ENCODE measurements at places on chromosomes 7 and 10.

DNA sequence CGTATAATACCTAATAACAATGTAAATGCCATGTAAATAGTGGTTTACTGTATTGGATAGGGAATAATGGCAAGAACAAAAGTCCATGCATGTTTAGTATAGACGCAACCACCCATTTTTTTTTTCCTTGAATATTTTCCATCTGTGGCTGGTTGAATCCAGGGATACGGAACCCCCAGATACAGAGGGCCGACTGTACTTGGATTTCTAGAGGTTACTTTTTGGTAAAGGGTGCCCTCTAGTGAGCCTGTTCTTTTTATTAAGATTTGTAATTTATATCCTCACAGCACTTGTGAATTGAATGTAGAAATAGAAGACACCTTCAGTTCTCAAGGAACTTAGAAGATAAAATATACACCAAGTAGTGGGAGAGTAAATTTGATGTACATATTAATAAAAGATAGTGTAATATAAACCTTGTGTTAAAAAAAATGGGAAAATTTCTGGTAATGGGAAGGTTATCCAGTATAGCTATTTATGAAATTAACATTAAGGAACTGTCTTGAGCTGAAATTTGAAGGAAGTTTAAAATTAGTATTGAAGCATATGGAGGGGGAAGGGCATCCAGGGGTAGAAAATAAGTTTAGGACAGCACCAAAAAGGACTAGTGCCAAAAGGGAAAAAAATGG is 32.0 kb downstream of the EXOC6 start:
- DNase-seq = no peak

DNA sequence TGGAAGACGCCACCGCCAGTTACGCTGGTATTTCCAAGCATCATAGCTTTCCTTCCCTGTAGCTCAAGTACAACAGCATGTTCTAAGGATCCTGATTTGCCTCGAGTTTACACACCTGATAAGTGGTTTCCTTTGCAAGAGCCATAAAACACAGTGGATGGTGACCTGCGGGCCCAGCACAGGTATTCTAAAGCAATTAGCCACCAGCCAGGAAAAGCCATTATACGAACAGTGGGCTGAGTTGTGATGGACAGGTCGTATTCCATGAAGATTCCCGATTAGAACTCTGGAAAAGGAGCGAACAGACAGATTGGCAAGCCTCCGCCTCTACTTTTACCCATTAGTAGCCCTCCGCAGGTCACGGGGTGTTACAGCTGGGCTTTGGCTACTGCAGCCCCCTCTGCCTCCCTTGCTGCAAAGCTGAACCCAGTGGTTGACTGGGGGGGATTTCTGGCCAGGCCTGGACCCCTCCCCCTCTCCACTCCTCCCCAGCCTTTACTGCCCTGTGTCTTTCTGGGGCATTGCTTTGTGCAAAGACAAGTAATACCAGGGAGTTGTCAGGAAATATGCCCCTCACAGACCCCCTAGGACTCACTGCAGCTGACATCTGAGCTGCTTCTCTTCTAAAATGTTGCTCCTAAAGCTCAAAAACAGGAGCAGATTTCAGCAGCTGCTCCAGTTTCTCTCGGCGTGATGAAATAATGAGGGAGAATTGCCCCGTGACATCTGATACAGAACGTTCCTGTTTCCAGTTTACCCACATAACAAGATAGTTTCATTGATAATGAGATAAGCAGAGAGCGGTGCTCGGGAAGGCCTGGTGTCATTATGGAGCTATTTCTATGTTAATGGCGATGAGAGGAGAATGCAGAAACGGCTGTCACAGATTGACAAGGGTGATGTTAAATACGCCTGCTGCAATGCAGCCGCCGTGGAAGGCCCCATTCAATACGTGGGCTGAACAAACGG is 214.4 kb downstream of the CCSER2 start:
- no peak for DNase-seq

DNA sequence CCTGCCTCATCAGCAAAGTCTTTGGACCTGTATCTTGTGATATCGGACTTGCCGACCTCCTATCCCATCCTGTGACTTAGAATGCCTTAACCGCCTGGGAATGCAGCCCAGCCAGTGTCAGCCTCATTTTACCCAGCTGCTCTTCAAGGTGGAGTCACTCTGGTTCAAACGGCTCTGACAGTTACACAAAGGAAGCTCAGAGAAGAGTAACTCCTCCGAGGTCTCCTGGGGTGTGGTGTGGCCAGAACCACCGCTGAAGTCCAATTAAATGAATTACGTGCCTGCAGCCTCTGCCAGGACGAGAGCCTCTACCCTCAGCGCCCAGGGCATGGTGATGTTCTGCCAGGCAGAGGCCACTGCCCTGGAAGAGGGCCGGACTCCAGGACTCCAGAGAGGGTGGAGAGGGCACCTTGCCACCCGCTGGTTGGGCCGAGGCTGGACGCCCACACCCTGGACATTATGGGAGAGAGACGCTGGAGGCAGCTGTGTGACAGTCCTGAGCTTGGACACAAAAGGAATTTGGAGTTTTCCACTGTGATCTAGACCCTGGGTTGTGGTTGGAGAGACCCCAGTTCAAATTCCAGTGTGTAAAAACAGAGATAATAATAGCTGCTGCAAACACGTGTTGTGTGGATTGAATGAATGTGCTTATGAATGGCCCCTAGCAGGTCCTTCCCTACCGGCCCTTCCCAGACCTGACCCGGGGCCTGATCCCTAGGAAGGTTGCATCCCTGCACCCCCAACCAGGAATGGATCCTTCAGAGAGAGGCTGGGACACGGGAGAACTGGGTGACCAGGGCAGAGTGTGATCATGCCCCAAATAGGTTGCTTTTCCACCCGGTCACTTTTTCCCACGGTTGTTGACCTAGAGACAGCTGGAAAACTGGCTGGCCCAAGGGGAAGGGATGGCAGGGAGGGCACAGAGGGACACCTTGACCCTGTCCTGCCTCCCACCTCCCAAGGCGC is 37.8 kb upstream of the FZD9 start:
- DNase-seq = no peak

DNA sequence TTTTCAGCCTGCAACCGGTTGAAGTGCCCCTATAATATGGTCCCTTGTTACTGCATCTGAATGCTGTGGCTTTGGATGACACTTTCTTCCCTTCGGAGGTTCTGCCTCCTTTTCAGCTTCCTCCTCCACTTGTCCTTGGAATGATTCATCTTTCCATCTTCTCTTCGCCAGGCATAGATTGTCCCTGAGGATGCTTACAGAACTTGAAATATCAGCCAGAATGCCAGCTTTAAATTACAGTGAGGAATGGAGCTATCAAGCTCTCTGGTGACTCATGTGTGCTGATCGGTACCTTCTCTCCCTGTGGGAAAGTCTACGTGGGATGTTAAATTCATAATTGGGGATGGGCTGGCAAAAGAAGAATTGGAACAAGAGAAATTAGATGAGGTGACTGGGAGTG is 45.9 kb upstream of the PDK4 start:
- DNase-seq = no peak

DNA sequence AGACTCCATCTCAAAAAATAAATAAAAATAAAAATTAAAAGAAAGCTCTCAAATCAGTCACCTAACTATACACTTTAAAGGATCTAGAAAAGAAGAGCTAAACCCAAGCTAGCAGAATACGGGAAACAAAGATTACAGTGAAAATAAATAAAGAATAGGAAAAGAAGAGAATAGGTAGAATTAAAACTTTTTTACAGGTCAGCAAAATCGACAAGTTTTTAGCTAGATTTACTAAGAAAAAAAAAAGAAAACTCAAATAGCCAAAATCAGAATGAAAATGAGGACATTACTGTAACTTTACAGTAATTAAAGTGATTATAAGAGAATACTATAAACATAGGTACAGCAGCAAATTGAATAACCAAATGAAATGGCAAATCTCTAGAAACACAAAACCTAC is 51.5 kb upstream of the RABGEF1 start:
- no peak for DNase-seq

DNA sequence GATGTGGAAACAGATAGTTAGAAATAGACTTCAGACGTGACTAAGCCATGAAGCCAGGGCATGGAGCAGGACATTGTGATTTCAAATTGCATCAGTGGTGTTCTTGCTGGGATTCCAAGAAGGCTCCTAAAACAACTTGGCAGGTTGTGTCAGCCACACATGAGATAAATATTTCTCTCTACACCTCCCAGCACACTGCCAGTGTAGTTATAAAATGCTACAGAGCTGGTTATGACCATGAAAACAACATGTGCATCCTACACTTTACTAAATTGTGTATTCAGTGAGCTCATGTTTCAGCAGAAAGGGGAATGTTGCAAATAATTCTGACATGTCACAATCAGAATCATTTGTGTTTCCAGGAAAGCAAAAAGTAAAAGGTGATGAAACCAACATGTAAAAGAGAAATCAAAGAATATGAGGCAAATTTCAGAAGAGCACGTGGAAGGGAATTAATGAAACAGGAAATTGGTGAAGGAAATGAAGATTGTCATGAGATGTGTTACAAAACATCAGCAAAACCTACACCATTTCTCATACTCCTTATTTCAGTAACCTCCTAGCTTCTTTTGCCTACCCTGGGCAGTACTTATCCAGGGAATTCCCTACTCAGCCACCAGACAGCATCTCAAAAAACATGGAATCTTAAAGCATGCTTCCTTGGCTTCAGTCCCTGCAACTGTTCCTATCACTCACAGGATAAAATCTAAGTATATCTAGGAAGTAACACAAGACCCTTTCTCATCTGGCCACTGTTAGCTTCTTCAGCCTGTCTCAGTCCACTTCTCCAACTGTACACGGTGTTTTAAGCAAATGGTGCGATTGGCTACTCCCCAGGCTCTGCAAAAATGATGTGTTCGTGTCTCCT is 5.8 kb upstream of the CYP3A7 start:
- no peak for DNase-seq

GRCh38 chr7:150432915-150433892 is 17.2 kb upstream of the GIMAP8 start:
- DNase-seq = no peak

DNA sequence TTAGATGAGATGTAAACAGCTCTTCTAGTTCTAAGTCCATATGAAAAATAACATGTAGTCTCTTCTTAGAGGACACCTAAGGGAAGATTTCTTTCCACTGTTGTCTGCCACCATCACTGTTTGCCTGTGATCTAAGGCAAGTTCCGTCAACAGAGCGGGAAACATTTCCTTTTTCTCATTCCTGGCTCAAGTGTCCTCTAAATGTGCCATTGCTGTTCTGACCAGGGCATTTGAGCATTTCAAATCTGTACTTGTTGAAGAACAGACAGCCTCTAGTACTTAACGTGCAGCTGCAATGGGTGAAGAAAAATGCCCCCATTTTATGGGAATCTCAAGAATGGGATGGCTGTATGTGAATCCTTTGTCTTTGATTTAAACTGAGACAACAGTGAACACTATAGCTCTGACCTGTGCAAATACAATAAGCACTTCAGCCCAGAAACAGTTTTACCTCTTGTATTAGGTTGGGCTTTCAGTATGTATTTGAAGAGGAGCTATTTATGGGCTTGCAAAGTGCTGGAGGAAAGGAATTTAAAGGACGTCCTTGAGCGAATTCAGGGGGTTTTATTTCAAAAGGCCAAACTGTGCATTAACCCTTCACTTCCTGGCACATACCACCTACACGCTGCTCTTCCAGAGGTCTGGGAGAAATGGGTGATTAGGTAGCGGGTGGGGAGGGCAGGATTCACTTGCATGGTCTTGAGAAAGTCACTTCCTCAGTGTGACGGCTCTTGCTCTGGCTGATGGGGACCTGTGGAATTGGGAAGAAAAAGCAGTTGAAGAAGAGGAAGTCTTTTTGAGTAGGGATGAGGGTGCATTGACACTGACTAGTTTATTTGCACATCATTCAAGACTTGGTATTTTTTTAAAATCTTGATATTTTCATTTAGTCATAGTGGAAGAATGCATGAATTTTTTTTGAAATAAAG is 66.1 kb downstream of the THNSL1 start:
- no peak for DNase-seq

DNA sequence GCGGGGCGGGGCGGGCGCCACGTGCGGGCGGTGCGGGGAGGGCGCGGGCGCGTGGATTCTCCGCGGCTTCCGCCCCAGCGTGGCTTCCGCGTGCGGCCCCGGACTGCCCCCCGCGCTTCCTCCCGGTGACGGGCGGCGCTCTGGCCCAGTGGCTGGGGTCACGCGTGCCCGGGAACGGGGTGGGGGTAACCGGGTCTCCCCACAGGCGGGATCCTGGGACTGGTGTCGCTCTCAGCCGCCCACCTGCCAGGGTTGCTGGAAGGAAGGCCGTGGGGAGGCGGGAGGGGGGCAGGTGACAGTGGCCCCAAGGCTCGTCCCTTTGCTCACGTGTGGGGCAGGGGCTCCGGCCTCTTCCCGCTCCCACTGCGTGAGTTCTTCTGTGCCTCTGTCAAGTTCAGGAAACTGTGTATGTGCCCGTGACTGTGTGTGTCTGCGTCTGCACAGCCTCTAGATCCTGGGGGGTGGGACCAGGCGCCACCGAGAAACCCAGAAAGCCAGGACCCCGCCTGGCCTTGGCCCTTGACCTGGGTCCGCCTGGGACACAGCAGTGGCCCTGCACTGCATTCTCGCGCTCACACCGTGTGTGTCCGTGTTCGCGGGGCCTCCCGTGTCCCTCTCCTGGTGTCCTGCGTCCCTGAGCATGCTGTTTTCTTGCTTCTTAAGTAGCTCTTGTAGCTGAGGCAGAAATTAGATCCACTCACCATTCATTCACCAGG is 919 bp downstream of the MAFK start:
- no peak for DNase-seq

- DNase-seq = no peak
Observed at GRCh38 chr10:32600317-32600716, 154.4 kb downstream of the CCDC7 start.

- DNase-seq = no peak
Observed at GRCh38 chr10:132442636-132443035, 45.6 kb downstream of the PWWP2B start.

- DNase-seq = no peak
Observed at GRCh38 chr7:12567015-12567414, 3.5 kb upstream of the SCIN start.

DNA sequence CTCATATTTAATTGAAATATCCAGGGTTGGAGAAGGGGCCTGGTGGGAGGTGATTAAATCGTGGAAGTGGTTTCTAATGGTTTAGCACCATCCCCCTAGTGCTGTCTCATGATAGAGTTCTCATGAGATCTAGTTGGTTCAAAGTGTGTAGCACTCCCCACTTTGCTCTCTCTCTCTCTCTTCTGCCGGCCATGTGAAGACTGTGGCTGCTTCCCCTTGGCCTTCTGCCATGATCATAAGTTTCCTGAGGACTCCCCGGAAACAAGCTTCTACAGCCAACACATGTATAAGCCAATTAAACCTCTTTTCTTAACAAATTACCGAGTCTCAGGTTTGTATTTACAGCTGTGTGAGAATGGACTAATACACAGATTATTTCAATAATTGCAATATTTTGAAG is 305.8 kb upstream of the KCND2 start:
- DNase-seq = no peak

- no peak for DNase-seq
Observed at GRCh38 chr7:16616122-16616521, 29.4 kb downstream of the ANKMY2 start.

DNA sequence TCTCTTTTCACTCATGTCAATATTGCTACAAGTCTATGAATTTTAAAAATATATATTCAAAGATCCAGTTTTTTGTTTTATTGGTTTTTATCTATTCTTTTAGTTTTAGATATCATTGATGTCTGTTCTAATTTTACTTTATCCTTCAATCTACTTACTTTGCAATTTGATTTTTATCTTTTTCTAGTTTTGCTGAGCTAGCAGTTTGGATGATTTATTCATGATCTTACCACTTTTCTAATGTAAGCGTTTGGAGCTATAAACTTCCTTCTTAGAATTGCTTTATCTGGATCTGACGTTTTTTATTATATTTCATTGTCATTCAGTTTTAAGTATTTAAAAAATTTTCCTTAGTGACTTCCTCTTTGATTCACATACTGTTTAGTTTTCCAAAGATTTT is 664.5 kb upstream of the VSTM2A start:
- DNase-seq = no peak

Data from activated CD4-positive, alpha-beta T cell treated with anti-CD3 and anti-CD28 coated beads, Interleukin-2, amount 50 U/mL, for 24 hours (primary cell).